CD14-positive monocyte (primary cell): ENCODE measurements at places on chromosomes 7 and 10. TPM values are rescaled to one million over a fixed set of nuclear protein-coding genes. Genes with fewer than 3 reads are reported as not detected.

The UPK3B gene
- 0.09 and 0.33 TPM in 2 replicates for polyA plus RNA-seq

The SKIDA1 gene
- polyA plus RNA-seq, result 0.04 TPM

The ZSWIM8 gene
- 7.8 TPM for polyA plus RNA-seq

The VPS37D gene
- not detected for polyA plus RNA-seq

The MEIG1 gene
- polyA plus RNA-seq, result not detected

GRCh38 chr10:92411406-92411805 lies 120.4 kb downstream of the MARCHF5 start:
- peaks cover 4% of the 10 kb centered on the region for H3K4me1 ChIP-seq
- H3K4me3 ChIP-seq, result no peak overlapping the region
- no peak for DNase-seq
- H3K36me3 ChIP-seq, result no peaks in the 10 kb centered on the region
- no peak overlapping the region for H3K27ac ChIP-seq

- H3K4me3 ChIP-seq, result no peak overlapping the region
- H3K4me1 ChIP-seq, result no peaks in the 10 kb centered on the region
- no peaks in the 10 kb centered on the region for H3K27me3 ChIP-seq
- H3K36me3 ChIP-seq, result no peaks in the 10 kb centered on the region
- H3K27ac ChIP-seq, result no peak overlapping the region
Measured at GRCh38 chr7:157473051-157473569, 136.3 kb downstream of the DNAJB6 start.

GRCh38 chr10:79372871-79373270 lies 25.6 kb downstream of the PPIF start:
- no peak overlapping the region for H3K4me3 ChIP-seq
- H3K4me1 ChIP-seq, result no peaks in the 10 kb centered on the region
- no peaks in the 10 kb centered on the region for H3K27me3 ChIP-seq
- DNase-seq, result no peak

DNA sequence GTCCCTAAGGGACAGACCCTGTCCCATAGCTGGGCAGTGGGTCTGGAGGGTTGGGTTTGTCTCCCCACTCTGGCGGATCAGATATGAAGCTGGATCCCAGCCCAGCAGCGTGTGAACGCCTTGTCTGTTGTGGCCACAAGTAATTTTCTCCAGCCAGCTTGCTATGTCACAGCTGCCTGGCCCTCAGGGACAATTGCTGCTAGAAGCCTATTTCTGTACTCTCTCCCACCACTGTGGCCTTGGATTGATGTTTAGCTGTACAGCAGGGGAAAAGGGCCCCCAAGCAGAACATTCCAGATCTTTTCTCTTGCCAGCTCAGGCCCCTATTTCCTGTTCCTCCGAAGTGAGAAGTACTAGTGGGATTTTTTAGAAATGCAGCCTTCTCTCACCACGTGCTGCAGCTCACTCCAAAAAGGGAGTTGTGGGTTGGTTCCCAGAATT lies 53.5 kb upstream of the WAC start:
- DNase-seq, result no peak
- no peak overlapping the region for H3K4me3 ChIP-seq
- H3K27ac ChIP-seq, result peak overlapping the region; percentile 65
- peaks cover 47% of the 10 kb centered on the region for H3K4me1 ChIP-seq
- no peaks in the 10 kb centered on the region for H3K27me3 ChIP-seq

- H3K4me1 ChIP-seq, result no peaks in the 10 kb centered on the region
- no peaks in the 10 kb centered on the region for H3K27me3 ChIP-seq
- H3K27ac ChIP-seq, result no peak overlapping the region
- no peak for DNase-seq
Measured at GRCh38 chr7:157409753-157410727, 73.2 kb downstream of the DNAJB6 start.

- H3K4me1 ChIP-seq, result no peaks in the 10 kb centered on the region
- H3K4me3 ChIP-seq, result no peak overlapping the region
- no peaks in the 10 kb centered on the region for H3K36me3 ChIP-seq
- DNase-seq, result no peak
Measured at GRCh38 chr10:120205368-120206018, 251.5 kb upstream of the PLPP4 start.

DNA sequence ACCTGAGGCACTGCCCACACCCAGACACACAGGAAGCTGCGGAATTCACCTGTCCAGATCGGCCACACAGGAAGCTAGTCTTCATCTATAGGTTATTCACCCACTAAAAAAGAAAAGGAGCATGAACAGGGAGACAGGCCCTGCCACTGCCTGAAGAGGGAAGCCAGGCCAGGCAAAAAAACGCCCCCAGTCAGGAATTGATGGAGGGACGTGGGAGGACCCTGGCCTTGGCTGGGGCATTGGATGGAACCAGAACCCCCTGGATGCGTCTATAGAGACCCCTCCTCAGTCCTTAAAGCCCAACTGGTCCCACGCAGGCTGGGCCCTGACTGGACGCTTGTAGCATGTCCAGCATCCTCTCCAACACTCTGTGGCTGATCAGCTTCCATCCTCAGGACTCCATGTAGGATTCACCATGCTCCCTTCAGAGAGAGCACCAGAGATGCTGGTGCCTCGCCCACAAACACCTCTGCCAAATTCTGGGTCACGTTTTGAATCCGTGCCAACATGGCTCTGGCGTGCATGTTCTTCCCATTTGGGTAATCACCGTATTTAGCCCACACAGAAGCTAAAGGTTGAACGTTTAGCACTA lies 259.3 kb upstream of the TCERG1L start:
- H3K27ac ChIP-seq, result no peak overlapping the region
- no peaks in the 10 kb centered on the region for H3K4me1 ChIP-seq
- DNase-seq, result no peak
- H3K27me3 ChIP-seq, result no peaks in the 10 kb centered on the region
- no peak overlapping the region for H3K4me3 ChIP-seq
- no peaks in the 10 kb centered on the region for H3K36me3 ChIP-seq

GRCh38 chr7:154767821-154768415 lies 235.0 kb downstream of the PAXIP1 start:
- DNase-seq, result no peak
- no peaks in the 10 kb centered on the region for H3K36me3 ChIP-seq
- H3K27me3 ChIP-seq, result no peaks in the 10 kb centered on the region
- H3K4me1 ChIP-seq, result no peaks in the 10 kb centered on the region
- H3K27ac ChIP-seq, result no peak overlapping the region

DNA sequence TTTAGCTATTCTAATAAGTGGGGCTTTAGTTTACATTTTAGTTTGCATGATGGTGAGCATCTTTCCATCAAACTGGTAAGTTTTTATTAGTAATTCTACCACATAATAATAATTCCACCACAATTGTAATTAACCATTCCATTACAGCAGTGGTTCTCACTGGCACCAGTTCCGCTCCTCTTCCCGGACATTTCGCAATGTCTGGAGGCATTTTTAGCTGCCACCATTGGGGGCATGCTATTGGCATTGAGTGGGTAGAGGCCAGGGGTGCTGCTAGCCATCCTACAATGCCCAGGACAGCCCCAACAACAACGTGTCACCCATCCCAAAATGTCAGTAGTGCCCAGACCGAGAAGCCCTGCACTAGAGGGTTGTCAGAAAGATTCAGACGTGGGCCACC lies 31.4 kb downstream of the ADRB1 start:
- H3K27ac ChIP-seq, result no peak overlapping the region
- H3K4me1 ChIP-seq, result peaks cover 23% of the 10 kb centered on the region
- no peaks in the 10 kb centered on the region for H3K27me3 ChIP-seq
- no peak for DNase-seq
- no peak overlapping the region for H3K4me3 ChIP-seq

- no peaks in the 10 kb centered on the region for H3K36me3 ChIP-seq
- H3K27ac ChIP-seq, result no peak overlapping the region
- H3K27me3 ChIP-seq, result no peaks in the 10 kb centered on the region
- no peak overlapping the region for H3K4me3 ChIP-seq
- no peaks in the 10 kb centered on the region for H3K4me1 ChIP-seq
- no peak for DNase-seq
Measured at GRCh38 chr10:107443813-107444212, 279.3 kb upstream of the SORCS1 start.

GRCh38 chr10:3950676-3951275 lies 165.8 kb upstream of the KLF6 start:
- H3K36me3 ChIP-seq, result no peaks in the 10 kb centered on the region
- no peak overlapping the region for H3K4me3 ChIP-seq
- no peaks in the 10 kb centered on the region for H3K4me1 ChIP-seq
- H3K27ac ChIP-seq, result no peak overlapping the region
- no peaks in the 10 kb centered on the region for H3K27me3 ChIP-seq
- DNase-seq, result no peak

DNA sequence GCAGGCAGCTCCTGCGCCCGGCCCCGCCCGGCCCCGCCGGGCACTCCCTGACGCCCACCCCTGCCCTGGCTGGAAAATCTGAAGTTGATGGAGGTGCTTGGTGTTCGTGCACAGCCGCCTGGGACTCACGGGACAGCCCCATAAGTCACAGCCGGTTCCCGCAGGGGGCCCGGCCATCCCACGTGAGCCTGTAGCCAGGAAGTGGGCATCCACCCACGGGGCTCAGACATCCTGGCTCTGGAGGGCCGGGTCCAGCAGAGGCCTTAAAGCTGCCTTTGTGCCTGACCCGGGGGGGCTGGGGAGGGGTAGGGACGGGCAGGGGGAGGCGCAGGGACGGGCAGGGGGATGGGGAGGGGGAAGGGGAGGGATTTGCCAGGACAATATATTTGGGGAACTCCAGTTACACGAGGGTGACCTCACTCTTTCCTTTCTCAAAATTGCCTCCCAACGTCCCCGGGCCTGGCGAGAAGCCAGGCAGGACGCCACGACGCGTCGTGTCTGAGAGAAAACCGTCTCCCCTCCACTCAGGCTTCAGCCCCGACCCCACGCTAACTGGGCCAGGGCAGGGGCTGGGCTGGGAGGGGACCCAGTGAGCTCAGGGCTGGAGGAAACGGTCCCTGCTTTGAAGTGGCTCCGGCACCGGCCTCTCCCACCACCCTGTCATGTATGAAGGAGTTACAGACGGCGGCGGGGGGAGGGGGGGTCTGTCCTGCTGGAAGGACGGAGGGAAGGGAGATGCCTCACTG lies 82.1 kb upstream of the PDGFA start:
- peak overlapping the region; percentile 35 for H3K4me3 ChIP-seq
- peaks cover 43% of the 10 kb centered on the region for H3K4me1 ChIP-seq
- H3K27ac ChIP-seq, result peak overlapping the region; percentile 97
- H3K27me3 ChIP-seq, result no peaks in the 10 kb centered on the region
- no peaks in the 10 kb centered on the region for H3K36me3 ChIP-seq
- DNase-seq, result peak; percentile 92

DNA sequence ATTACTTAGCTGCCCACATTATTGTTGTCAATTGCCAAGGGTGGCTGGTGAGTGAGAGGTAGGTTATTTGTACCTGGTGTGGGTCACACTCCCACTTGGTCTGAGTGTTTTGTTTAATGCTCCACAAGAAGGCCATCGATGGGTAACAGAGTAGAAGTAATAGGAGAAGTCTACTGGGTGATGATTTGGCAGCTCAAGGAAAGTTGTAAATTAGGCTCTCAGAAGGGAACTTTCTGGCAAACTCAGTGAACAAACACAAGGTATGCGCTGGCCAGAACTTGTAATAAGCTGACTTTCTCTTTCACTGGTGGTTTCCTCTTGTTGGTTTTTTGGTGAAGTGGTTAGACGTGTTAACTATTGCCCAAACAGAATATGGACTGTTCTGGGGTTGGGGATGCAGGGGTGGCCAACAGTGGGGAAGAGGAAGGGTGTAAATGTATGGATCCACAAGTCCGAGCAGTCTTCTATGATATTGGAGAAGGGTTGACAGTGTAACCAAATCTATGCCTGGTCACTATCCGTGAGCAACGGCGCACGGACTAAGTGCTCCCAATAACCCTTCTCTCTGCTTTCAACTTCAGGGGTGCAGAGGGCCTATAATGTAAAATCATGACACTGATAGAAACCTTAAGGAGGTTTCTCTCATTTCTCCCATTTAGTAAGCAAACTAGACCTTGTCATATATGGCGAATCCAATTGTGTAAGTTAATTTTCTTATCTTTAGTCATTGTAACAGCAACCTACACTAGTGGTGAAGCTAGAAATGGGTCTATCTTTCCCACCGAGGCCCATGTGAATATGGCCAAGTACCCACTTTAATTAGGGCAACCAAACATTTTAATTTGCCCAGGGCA lies 212.8 kb downstream of the PTEN start:
- no peak overlapping the region for H3K4me3 ChIP-seq
- H3K4me1 ChIP-seq, result peaks cover 35% of the 10 kb centered on the region
- no peaks in the 10 kb centered on the region for H3K27me3 ChIP-seq
- H3K27ac ChIP-seq, result peak overlapping the region; percentile 21

DNA sequence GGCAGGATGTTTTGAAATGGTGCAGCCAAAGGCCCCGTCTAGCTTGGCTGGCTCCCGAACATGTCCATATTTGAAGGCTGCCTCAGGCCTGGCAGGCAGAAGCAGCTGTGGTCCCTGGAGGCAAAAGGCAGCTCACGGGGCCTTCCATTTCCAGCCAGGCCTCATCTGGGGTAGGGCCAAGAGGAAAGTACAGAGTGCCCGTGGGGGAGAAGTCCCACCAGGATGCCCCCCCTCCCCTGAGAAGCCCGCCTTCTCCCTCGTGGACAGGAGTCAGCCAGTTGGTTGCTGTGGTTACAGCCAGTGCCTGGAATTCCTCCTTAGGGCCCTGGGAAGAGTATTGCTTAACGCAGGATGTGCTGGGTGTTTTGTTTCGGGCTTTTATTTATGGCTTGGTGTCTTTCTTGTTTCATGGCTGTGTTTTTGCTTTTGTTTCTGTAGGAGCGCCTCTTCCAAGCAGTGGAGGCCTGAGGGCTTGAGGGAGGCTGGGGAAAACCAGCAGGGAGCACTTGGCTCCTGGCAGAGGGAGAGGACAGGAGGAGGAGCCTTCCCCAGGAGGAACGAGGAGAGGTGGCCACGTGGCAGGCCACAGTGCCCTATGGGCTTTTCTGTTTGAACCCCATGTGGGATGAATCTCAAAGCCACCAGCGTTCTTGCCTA lies 45.4 kb downstream of the CHST3 start:
- no peak for DNase-seq
- H3K27me3 ChIP-seq, result no peaks in the 10 kb centered on the region
- H3K4me1 ChIP-seq, result no peaks in the 10 kb centered on the region
- H3K27ac ChIP-seq, result no peak overlapping the region
- H3K4me3 ChIP-seq, result no peak overlapping the region

DNA sequence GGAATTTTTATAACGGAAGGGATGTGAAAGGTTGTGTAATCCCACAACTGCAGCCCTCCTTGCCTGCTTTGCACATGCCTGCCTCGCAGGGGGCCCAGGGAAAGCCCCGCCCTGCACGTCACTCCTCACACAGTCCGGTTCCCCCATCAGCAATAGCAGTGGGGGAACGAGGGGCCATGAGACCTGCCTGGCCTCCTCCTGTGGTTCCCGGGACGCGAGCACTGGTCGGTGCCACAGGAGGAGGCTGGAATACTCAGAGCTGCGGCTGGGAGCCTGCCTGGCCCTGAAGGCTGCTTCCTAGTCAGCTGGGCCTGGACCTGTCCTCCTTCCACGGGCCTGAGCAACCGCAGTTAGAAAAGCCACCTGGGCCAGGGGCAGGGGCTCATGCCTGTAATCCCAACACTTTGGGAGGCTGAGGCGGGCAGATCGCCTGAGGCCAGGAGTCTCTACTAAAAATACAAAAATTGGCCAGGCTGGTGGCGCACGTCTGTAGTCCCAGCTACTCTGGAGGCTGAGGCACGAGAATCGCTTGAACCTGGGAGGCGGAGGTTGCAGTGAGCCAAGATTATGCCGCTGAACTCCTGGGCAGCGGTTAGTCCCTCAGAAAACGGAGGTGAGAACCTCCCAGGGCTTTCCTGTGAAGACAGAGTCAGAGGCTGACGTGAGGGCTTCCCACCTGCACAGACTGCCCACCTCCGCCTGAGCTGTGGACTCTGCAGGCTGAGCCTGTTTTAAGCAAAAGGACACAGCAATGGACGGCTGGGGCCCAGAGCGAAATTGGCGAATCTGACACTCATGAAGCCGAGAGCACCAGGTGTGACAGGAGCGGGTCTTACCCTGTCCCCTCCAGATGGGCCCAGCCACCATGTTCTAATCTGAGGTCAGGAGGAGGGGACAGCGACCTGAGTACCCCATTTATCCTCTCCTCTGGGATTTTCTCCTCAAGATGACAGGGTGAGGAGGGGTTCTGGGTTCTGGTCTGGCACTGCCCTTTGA lies 52.9 kb downstream of the VIPR2 start:
- DNase-seq, result no peak
- no peak overlapping the region for H3K4me3 ChIP-seq
- no peaks in the 10 kb centered on the region for H3K27me3 ChIP-seq
- no peaks in the 10 kb centered on the region for H3K36me3 ChIP-seq
